ENCODE measurements at places on chromosomes 12 and 14. TPM values are rescaled to one million over a fixed set of nuclear protein-coding genes. Genes with fewer than 3 reads are reported as not detected.

Gene ZBTB42
- total RNA-seq, result 5.8 TPM

Gene OR6C2
- total RNA-seq, result not detected

Gene TMPRSS12
- not detected for total RNA-seq

Gene DYRK4
- 37.5 TPM for total RNA-seq

Gene GZMB
- not detected for total RNA-seq

Gene SSTR1
- 6.2 TPM for total RNA-seq

Gene OTX2
- not detected for total RNA-seq

Gene RPS6KA5
- total RNA-seq, result 1.6 TPM

Gene B4GALNT3
- 0.13 TPM for total RNA-seq

Gene UNC119B
- total RNA-seq, result 44.3 TPM

Gene ARHGEF25
- total RNA-seq, result 31.5 TPM

Gene FSCB
- not detected for total RNA-seq

Gene TSPAN11
- 0.13 TPM for total RNA-seq

Gene SLCO1C1
- total RNA-seq, result 2.0 TPM

Gene ARHGAP9
- total RNA-seq, result 0.33 TPM
